ENCODE measurements at places on chromosomes 3 and 15.

GRCh38 chr3:71462586-71462985 lies 120.9 kb downstream of the FOXP1 start:
- no peak for DNase-seq

GRCh38 chr15:46265664-46266347 lies 631.0 kb downstream of the SQOR start:
- DNase-seq: no peak

- no peak for DNase-seq
Observed at GRCh38 chr3:134937256-134938028, 142.4 kb downstream of the EPHB1 start.

GRCh38 chr15:89335298-89336041 lies 846 bp upstream of the POLG start:
- DNase-seq: no peak

GRCh38 chr3:71468311-71469137 lies 115.0 kb downstream of the FOXP1 start:
- DNase-seq: no peak

- no peak for DNase-seq
Observed at GRCh38 chr3:127625821-127626220, 3.2 kb upstream of the PODXL2 start.

GRCh38 chr15:93862791-93863190 lies 368.6 kb upstream of the MCTP2 start:
- DNase-seq: no peak

DNA sequence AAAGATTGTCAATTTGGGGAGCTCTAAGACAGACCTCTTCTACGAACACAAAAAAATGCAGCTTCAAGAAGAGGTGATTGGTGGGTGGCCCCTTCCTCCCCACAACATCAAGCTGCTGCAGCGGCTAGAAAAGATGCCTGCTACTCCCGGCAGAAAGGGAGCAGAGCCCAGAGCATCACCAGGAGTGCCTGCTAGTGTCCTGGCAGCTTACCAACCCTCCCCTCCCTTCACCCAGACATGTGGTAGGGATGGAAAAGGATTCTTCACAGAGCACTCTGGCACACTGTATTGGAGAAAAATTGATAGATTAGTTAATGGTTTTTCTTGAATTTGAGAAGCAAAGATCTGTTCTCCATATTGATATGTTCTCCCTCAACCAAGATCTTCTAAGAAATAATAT lies 10.8 kb downstream of the IP6K1 start:
- DNase-seq: no peak

DNA sequence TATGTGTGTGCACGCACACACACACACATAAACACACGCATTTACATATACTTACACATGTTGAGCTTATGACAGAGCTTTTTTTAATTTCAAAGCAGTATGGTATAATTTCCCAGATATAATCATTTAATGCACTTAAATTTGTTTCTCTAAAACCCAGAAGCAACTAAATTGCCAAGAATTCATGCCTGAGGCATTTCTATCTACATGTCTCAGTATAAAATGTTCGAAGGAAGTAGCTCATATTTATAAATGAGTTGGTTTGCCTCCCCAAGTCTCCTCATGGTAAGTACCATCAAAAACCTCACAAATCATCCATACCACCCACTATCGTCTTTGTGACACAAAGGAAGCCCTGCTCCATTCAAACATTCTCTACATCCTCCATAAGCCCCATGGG lies 130.6 kb downstream of the RPL22L1 start:
- no peak for DNase-seq

DNA sequence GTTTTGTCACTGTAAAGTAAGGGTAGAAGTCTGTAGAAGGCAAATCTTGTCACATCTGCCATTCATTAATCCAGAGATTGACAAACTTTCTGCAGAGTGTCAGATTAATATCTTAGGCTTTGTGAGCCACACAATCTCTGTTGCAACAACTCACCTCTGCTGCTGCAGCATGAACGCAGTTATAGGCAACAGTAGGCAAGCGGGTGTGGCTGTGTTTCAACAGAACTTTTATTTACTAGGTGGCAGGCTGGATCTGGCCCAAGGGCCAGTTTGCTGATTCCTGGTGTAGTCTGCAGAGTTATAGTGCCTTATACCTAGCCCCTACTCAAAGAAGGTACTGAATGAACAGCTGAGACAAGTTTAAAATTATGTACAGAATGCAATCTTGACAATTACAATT lies 396.7 kb downstream of the FOXP1 start:
- no peak for DNase-seq

All from HuH-7 (cell line).